ENCODE measurements at places on chromosomes 6 and 20. TPM values are rescaled to one million over a fixed set of nuclear protein-coding genes. Genes with fewer than 3 reads are reported as not detected.

- DNase-seq: no peak
Observed at GRCh38 chr6:64429926-64430325, 794.3 kb downstream of the PHF3 start.

GRCh38 chr6:33508935-33509926, 54.9 kb downstream of the ZBTB9 start:
- DNase-seq: no peak

- no peak for DNase-seq
Observed at GRCh38 chr6:165301372-165302246, 7.8 kb downstream of the C6orf118 start.

DNA sequence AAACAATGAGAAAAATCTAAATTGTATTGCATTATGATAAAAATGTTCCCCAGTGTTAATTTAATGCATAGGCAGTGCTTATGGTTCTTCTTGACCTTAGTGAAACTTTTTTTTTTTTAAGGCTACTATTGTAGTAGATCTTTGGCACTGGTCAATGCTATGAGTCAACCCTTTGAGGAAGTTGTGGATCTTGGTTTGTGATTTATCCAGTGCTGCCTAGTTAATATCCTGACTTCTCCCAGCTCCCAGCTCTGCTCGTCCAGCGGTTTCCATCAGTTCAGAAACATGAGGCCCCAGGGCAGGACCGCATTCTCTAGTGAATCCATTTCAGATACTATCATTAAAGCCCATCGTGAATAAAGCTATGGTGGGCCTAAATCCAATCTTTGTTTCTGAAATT, 364.5 kb upstream of the JARID2 start:
- DNase-seq: no peak

DNA sequence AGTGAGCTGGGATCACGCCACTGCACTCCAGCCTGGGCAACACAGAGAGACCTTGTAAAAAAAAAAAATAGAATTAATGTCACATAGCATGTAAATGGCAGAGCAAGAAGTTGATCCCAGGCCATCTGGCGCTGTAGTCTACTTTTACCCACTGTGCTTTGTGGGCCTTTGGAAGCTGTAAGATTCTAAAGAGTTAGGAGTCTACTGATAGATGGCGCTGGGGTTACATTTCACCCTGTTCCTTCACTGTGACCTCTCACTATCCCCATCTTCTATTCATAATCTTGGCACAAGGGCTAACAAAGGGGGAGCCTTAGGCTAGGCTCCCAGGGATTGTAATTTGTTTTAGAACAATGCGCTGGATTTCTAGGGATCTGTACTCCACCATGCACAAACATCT, 24.4 kb downstream of the SIRPD start:
- DNase-seq: no peak

GRCh38 chr20:40727960-40728359, 38.9 kb upstream of the MAFB start:
- no peak for DNase-seq

TPBG gene
- 2.8 TPM for total RNA-seq

CTCFL gene
- not detected for total RNA-seq

SLC32A1 gene
- total RNA-seq: not detected

C6orf118 gene
- not detected for total RNA-seq

ZFP64 gene
- total RNA-seq: 9.6 TPM

ADGRF1 gene
- 0.24 TPM for total RNA-seq

SCAF8 gene
- 15.3 TPM for total RNA-seq

All from pancreas (tissue), 10 donors.